ENCODE measurements at places on chromosomes 4 and X.

DNA sequence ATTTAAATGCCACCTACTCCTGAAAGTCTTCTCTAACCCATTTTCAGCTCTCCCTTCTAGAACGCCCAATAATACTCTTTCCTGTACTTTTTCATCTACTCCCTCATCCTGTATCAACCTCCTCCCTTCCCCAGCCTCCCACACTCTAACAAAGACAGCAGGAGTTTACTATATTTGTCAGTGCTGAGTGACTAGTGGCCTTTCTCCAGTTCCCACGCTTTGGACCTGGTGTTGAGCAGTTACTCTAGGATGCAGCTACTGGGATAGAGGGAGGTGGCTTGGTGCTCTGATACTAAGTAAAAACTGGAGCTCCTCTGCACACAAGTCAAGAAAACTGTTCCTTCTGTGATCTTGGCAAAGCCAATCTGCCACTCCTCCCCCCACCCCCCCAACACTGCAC is 36.1 kb upstream of the KLHL13 start:
- DNase-seq = no peak

DNA sequence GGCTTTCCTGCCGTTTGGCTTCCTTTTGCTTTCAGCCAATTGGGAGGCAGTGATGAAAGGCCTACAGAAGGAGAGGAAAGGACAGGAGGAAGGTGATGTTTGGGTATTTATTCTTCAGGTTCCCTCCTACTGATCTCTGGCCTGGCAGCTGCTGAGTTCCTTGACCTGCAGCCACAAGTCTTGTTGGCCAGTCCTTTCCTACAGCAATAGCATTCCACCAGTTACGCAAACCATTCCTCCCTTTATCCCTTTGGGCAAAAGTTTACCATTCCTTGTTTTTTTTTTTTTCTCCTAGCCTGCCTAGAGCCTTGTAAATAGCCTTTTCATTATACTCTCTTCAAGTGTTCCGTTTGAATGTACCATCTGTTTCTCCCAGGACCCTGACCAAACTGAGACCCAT is 198.1 kb upstream of the FTHL17 start:
- no peak for DNase-seq

DNA sequence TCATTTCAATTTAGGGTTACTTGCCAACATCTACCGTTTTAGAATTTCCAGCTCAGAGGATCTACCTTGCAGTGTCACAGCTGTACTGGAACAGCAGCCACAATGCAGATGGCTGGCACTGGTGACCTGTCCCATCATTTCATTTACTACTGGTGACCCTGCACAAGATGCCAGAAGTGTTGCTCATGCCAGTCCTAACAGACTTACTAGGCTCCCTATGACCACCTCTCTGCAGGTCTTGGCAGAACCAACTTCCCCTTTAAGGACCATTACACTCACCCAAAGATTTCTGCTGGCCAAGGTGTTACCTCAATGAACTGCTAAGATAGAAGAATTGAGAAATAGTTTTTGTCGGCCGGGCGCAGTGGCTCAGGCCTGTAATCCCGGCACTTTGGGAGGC is 106.9 kb downstream of the C4orf51 start:
- DNase-seq = no peak

- DNase-seq = no peak
Measured at GRCh38 chrX:50874876-50875275, 35.7 kb upstream of the BMP15 start.

DNA sequence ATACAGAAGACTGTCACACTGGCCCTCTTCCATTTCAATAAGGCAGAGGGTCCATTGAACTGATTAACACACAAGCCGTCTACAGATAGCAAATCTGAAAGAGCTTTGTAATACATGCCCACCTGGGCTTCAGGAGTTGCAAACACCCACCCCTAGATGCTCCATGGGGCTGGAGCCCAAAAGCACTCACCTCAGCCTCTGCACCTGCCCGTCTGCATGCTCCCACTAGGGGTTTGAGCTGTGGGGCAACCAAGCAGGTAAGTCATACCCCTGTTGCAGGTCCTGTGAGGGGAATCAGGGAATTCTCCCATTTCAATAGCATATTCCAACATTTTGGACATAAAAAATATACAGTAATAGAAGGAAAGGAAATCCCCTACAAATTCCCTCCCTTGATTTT is 243.0 kb upstream of the KCNIP4 start:
- DNase-seq = no peak

DNA sequence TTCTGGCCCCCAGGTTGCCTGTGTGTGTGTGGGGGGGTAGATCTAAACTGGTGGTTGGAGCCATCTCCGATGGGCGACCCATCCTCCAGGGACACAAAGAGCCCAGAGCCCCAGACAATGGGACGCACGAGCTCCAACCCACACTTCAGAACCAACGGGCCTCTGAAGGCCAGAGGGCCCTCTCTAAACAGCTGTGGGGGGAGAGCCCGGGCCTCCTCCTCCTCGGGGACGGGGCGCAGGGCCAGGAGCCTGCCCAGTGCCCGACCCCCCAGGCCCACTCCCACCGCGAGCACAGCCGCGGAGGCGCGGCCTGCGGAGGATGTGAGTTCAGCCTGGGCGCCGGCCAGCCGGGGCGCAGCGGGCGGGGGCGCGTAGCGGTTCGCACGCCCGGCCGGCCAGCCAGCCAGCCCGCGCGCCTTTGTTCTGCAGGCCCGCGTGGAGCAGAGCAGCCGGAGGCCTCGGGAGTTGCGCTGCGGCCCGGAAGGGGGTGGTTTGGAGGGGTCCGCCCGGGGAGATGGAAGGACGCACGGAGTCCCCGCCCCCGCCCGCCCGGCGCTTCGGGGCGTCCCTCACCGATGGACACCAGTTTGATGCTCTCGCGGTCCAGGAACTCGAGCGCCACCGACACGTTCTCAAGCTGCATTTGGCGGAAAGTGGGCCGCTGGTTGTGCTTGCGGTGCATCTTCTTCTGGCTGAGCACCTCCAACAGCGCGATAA is 4.0 kb downstream of the FLNA start:
- DNase-seq = no peak

DNA sequence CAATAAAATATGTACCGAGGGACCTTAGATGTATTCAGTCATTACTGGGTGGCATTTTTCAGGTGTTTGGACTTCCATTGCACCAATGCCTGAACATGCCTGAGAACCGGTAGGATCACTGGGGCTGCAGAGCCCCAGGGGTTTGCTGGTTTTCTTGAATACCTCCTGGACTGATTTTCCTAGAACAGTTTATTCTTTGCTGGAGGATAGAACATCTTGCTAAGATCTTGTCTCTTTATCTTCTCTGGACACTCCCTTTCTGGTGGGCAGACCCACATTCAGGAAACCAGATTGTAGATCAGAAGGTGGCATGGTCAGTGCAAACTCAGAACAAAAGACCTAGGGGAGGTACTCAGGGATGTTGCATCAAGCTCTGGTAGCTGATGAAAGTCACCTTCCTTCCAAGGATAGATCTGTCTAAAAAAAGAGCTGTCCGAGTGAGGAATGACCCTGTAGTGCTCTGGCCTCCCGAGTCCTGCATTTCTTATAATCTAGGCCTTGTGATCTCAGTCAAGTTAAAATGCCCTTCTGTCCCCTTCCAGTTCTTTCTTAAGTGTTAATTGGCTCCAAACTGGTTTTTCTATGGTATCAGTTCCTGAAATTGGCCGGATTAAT is 84.8 kb downstream of the CLDN34 start:
- no peak for DNase-seq

GRCh38 chrX:38856670-38857265 is 55.5 kb downstream of the MID1IP1 start:
- DNase-seq = no peak

GRCh38 chr4:27921231-27921630 is 1060.6 kb downstream of the STIM2 start:
- no peak for DNase-seq

DNA sequence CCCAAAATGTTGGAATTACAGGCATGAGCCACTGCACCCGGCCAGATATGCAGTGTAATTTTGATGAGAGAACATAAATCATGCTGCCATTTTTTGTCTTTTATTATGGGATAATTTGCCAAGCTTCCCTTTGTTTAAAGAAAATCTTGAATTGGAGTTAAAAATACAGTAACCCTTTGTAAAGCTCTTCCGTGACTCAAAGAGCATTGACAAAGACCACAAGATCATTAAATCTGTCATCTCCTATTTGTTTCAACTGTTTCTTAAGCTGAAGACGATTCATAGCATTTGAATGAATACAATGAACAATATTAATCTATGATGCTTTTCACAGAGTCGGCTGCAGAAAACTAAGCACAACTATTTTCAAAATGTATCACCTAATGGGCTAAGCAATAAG is 132.6 kb downstream of the ANAPC4 start:
- DNase-seq = no peak

- no peak for DNase-seq
Measured at GRCh38 chrX:129954804-129955203, 27.6 kb upstream of the BCORL1 start.

DNA sequence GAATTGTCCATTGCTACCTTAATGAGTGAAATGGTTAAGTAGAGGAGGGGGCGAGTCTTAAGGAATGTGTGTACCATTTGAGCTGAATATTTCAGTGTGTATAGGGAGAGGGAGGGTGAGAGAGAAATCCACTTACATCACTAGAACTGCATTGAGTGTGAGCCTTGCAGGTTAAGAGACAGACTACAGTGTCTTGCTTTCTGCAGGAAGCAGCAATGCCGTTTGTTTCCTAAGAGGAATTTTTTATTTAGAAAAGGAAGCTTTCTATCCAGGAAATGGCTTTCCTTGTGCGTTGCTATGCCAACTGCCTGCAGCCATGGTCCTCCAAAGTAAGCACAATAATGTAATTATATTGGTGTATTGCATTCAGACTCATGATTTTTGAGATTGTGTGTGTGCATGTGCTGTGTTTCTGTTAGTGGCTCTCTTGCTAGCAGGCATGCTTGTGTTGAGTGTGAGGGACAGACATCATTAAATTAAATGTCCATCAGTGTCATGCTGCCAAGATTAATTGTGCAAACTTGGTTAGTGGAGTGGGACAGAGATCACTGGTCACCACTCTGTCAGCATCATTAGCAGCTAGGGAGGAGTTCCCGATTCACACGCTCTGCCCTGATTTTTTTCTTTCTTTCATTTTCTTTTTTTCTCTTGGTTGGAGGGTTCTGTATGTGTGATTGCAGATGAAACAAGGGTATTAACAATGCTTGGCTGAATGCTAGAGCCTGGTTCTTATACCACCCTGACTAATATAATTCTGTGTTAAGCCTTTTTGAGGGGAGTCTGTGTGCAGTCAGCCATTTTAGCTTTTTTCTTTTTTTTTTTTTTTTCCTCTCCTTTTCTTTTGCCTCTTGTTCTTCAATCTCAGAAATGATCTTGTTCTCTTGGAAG is 164.3 kb downstream of the RAPGEF2 start:
- DNase-seq = no peak

DNA sequence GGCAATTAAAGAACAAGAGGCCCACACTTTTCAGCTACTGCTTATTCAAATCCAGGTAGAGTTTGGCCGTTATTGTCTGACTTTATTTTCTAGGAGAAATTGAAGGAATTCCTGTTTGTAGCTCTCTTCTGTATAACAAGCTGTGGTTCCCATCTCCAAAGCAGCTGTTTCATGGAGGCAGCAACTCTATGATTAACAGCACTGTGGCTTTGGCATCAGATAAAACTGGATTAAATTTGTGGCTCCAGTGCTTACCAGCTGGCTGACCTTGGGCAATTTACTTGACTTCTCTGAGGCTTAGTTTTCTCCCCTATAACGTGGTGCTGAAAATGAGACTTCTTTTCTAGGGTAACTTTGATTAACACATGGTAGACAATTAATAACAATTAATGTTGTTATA is 28.1 kb downstream of the SLC30A9 start:
- DNase-seq = no peak

Data from substantia nigra (tissue), 51 donors.